ENCODE measurements at places on chromosomes 16 and 17.
A peak's percentile ranks its signal among the peaks of the same experiment; 100 is the strongest.

- DNase-seq, result no peak
Observed at GRCh38 chr16:3514621-3515020, 13.8 kb downstream of the CLUAP1 start.

DNA sequence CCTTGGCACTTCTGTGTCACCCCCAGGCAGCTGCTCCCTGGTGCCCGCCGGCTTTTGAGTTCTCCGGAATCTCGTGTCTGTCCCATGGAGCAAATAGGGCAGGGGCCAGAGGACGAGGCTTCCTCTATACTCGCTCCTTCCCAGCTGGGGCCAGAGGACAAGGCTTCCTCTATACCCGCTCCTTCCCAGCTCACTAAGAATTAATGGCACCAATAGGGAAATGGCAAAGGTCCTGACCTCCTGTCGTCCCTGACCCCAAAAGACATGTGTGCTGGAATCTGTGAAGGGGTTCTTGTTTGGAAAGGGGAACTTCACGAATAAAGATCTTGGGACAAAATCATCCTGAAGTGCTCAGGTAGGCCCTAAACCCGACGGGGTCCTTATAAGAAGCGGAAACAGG is 7.6 kb downstream of the SGSH start:
- no peak for DNase-seq

- DNase-seq, result no peak
Observed at GRCh38 chr17:50928646-50929045, 62.5 kb upstream of the TOB1 start.

DNA sequence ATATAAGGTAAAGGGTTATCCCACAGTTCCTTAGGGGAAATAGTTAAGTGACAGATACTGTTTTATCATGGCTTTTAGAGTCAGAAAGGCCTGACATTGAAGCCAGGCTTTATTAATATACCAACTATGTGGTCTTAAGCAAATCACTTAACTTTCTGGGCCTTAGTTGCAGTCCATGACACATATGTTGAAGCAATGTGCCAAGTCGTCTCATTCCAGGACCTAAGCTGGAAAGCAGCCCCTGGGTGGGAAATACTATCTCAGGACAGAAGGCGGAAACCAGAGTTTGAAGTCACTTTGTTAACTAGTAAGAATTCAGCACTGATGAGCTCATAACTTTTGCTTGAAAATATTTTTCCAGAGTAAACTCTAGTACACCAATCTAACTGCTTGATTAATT is 80.0 kb downstream of the USP32 start:
- no peak for DNase-seq

DNA sequence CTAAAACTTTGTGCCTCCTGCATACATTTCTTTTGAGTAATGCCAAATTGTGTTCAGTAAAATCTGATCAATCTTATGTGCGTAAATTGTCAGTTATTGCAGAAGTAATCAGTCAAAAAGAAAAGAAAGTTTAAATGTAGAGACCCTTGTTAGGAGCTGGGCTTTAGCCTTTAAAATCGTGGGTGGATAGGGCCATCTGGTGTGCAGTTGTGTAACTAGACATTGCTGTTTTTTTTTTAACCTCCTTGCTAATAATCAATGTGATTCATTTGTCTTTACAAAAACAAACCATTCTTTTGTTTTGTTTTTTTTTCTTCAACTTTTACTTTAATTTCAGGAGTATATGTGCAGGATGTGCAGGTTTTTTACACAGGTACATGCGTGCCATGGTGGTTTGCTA is 5.3 kb upstream of the WWOX start:
- DNase-seq, result no peak

DNA sequence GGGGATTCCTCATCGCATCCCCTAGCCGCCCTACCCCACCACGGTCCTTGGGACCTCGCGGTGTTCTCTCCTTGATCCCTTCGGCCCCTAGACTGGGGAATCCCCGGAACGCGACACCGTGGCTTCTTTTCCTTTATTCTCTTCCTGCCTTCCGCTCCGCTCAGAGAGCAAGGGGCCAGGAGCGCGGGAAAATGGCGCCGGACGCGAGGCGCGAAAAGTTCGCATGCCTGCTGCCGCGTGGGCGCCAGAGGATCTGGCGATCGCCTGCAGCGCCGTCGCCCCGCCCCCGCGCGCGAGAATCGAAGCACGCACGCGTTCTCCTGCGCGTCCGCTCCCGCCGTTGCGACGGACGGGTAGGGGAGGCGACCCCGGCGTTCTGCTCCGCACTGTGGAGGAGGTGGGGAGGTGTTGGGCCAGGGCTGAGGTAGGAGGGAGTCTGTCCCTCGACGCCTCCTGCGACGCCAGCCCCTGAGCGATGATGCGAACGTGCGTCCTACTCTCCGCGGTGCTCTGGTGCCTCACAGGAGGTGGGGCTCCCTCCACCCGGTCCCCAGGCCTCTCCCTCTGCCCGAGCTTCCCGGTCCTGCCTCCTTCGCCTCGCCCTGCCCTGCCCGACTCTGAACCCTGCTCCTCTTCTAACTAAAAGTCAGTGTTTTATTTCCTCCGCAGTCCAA is at the start of gene ZPBP2:
Gene ZPBP2, plus strand, starts transcription at position 323 of the 674 bp plus-strand sequence. Its CDS starts 153 bp downstream, at position 476.
- DNase-seq, result peak; percentile 66

- no peak for DNase-seq
Observed at GRCh38 chr17:32783602-32784001, 93.3 kb downstream of the MYO1D start.

GRCh38 chr17:16617481-16618060 is 36.1 kb downstream of the ZNF624 start:
- no peak for DNase-seq

- DNase-seq, result peak; percentile 46
Observed at GRCh38 chr17:76382351-76382802, 2.0 kb upstream of the SPHK1 start.

- peak; percentile 46 for DNase-seq
Observed at GRCh38 chr16:12458591-12459358, 344.9 kb downstream of the CPPED1 start.

- DNase-seq, result no peak
Observed at GRCh38 chr17:10177913-10178505, 20.4 kb downstream of the GAS7 start.

DNA sequence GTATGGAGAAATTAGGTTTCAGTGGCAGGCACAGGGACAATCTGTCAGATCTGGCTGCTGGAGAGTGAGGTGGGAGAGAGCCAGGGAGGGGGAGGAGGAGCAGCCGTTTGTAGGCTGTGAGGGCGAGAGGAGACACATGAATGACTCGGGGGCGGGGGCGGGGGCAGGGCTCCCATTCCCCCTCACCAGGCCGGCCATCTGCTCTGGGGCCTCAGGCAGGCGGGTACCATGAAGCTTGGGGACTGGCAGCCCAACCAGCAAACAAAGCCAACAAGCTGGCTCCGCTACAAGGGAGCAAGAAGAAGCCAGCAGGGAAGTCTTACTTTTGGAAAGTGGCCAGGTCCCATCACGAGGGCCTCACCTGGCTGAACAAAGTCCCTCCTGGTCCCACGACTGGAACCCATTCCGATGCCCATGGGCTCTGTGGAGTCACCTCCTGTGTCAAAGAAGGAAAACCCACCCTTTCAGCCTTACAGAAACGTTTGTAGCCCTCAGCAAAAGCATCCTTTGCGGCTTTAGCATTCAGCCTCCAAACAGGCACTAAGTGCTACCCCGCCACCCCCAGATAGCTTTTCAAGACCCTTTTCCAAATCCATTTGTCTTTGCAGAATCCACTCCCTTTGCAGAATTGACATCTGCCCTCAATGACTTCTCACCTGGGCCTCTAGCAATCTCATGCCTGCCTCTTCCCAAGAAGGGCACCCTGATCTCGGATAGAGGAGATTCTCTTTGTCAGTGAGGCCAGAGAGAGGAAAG is 9.2 kb upstream of the SSTR2 start:
- no peak for DNase-seq

All from stimulated activated CD4-positive, alpha-beta T cell treated with anti-CD3 and anti-CD28 coated beads, Interleukin-4, amount 100 ng/mL, for 1 hour (primary cell).